ENCODE measurements at places on chromosomes 12 and 14.

GRCh38 chr14:78327426-78328221 lies 157.5 kb downstream of the NRXN3 start:
- ATAC-seq = no peak

- no peak for ATAC-seq
Observed at GRCh38 chr12:54350743-54351142, 13.5 kb downstream of the GPR84 start.

- no peak for ATAC-seq
Observed at GRCh38 chr12:48032597-48032996, 28.3 kb upstream of the COL2A1 start.

DNA sequence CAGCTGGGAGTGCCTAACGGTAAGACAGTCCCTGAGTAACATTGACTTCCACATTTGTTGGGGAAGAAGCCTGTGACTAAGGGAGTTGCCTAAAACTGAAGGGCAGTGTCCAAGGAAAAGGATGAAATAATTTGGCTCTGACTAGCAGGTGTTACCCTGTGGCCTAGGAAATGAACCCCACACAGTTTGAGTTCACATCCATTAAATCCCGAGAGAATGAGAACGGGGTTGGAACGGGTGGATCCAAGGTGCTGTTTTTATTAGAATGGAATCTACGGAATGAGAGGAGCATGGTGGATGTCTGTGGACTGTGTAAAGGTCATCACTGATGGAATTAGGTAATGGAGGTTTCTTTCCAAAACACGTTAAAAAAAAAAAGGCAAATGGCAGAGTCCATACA lies 324.0 kb downstream of the MED13L start:
- no peak for ATAC-seq

DNA sequence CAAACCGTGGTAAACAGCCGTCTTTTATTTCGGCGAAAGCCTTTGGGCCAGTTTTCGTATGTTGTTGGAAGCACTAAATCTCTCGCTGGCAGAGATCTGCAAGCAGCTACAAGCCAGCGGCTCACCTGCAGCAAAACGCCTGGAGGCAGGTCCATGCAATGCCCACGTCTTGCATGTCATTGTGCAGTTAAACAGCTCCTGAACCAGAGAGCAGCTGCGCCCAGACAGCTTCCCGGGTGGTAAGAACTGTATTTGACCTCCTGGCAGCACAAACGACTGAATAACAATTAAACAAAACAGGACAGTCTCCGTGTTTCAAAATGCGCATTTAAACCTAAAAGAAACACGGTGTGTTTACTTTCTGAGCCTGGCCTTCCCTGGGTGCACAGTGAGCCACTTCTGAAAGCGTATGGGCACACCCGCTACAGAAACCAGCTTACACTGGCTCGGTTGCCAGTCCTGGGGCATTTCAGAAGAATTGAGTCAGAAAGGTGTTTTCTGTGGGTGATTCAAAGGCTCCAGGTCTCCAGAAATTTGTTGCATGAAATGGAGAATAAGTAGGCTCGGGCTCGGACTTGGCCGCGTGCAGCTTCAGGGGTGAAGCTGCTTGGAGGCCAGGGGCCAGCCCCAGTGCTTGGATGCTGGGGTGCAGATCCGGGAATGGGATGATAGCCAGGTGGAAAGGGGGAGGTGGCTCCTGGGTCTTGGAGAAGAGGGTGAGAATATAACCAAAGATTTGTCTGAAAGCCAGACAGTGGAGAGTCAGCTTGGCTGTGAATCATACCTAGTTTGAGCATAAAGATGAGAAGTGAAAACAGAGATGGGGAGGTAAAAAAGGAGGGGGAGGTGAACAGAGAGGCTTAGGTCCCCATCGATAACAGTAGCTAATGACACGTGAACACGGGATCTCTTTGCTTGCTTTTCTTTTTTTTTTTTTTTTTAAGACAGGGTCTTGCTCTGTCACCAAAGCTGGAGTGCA lies 24.9 kb upstream of the FZD10 start:
- ATAC-seq = no peak
